ENCODE measurements at places on chromosomes 5 and 9.

GRCh38 chr5:132666310-132667123 is 7.3 kb upstream of the IL4 start:
- no peak for DNase-seq

- no peak for DNase-seq
Observed at GRCh38 chr5:138910546-138911185, 35.5 kb upstream of the LRRTM2 start.

GRCh38 chr5:76180814-76181805 is 97.9 kb downstream of the SV2C start:
- no peak for DNase-seq

- no peak for DNase-seq
Observed at GRCh38 chr5:77945874-77946273, 169.7 kb upstream of the TBCA start.

GRCh38 chr5:175478384-175479124 is at the start of gene SFXN1:
SFXN1 (plus strand) TSS chr5:175478560; CDS start chr5:175492104, 13,544 bp downstream.
- peak; percentile 89 for DNase-seq

DNA sequence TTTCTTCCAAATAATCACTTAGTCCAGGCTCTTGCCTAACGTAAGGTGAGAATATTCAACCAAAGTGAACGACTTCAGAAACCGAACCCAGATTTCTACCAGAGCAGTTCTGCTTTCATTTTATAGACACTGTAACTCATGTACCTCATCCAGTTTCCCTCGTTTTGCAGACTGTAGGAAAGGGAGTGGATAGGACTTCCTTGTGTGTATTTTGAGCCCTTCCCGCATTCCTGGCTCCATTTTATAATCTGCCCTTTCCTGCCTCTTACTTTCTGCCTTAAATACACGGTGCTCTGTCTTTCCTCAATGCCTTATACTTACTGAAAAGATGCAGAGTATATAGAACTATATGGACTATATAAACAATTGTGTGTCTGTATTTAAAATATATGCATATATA is 20.8 kb downstream of the MINAR2 start:
- no peak for DNase-seq

DNA sequence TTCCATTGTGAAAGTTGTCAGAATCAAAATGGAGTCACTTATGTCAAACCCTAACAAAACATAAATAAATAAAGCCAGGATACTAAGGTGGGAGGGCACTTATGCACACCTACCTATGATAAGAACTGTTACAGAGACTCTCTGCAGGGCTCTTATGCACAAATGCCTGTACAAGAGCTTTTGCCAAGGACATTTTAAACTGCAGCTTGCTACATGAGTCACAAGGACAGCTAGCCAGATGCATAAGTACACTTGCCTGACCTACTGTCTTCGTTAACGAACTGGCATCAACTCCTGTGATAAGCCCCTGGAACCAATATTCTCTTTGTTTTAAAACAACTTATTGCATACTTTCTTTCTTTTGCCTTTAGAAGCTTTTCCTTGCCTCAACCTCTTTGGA is 152.9 kb upstream of the SPEF2 start:
- no peak for DNase-seq

DNA sequence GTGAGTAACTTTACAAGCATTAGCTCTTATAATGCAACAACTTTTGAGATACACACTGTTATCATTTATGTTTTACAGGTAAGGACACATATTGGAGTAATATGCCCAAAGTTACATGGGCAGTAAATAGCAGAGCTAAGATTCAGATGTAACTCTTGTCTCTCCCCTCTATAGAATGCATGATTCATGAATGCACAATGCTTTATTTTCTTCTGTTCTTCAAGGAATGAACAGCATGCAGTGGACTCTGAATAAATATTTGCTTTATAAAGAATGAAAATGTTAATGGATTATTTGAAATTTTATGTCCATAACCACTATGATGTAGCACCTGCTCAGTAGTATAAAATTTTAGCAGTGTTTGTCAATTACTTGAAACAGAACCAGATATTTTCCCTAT is 629.5 kb downstream of the KCTD16 start:
- no peak for DNase-seq

DNA sequence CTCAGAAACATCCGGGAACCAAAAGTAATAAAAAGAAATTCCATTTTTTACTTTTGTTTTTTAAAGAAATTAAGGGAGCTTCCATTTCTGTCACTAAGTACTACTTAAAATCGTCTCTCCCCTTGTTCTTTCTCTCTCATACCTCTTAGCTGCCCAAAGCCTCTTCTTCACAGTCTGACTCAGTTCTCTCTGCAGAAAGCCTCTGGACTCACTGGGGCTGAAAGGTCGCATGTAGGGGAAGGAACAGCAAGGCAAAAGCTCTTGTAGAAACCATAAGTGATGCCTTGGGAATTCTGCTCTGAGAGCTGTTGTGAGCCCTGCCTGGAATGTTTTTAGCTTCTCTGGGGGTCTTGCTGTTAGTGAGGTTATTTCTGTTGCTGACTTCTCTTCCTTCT is 100.8 kb upstream of the RANBP3L start:
- DNase-seq, result no peak

GRCh38 chr5:149839761-149840160 is 104.8 kb downstream of the PDE6A start:
- no peak for DNase-seq

- no peak for DNase-seq
Observed at GRCh38 chr5:135998889-135999288, 29.9 kb upstream of the TGFBI start.

DNA sequence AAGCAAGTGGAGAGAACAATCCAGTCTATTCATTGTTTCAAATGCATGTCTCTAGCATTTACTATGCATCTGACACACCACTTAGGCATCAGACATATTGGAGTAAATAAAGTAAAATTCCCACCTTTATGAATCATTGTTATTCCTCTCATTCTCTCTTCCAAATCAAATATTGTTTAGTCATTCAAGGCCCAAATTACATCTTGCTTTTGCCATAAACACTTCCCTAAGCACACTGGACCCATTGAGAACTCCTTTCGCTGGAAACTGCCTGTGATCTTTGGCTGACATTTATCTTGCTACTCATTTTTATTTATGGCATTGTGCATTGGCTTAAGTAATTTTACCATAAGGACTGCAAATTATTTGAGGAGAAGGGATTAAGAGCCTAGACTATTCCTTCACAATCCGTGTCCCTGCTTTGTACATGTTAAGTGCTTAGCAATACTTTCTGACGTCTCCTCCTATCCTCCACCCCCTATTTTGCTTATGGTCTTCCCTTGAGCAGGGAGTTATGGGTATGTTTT is 7.4 kb downstream of the C5orf46 start:
- no peak for DNase-seq

- no peak for DNase-seq
Observed at GRCh38 chr5:93883459-93883858, 142.1 kb upstream of the POU5F2 start.

- DNase-seq, result no peak
Observed at GRCh38 chr5:128462330-128462729, 75.7 kb downstream of the FBN2 start.

DNA sequence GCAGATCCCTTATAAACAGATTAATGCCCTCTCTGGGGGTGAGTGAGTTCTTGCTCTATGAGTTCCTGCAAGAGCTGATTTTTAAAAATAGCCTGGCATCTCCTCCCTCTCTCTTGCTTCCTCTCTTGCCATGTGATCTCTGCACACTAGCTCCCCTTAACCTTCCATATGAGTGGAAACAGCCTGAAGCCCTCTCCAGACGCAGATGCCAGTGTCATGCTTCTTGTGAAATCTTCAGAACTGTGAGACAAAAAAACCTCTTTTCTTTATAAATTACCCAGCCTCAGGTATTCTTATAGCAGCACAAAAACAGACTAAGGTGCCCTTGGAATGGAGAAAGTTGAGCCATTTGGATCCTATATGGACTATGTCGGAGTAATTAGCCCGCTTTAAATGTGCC is 559.7 kb upstream of the CYLC2 start:
- DNase-seq, result no peak

DNA sequence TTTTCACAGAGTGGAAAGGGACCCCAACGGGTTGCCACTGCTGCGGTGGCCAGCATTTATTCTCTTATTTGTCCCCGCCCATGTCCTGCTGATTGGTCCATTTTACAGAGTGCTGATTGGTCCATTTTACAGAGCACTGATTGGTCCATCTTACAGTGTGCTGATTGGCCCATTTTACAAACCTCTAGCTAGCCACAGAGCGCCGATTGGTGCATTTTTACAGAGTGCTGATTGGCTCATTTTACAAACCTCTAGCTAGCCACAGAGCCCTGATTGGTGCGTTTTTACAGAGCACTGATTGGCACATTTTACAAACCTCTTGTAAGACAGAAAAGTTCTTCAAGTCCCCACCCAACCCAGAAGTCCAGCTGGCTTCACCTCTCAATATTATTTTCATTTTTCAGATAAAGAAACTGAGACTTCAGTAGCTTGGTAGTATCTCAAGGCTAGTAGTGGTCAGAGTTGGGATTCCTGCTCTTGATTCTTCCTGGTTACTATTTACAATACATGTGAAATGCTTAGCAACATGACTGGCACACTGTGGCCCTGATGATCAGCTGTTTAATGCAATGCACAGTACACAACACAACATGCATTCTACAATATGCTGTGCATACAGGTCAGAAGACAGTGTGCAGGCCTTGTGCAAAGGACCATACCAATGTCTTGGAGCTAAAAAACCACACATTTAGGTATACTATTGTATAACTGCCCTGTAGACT is 63.6 kb upstream of the BOD1 start:
- DNase-seq, result no peak

DNA sequence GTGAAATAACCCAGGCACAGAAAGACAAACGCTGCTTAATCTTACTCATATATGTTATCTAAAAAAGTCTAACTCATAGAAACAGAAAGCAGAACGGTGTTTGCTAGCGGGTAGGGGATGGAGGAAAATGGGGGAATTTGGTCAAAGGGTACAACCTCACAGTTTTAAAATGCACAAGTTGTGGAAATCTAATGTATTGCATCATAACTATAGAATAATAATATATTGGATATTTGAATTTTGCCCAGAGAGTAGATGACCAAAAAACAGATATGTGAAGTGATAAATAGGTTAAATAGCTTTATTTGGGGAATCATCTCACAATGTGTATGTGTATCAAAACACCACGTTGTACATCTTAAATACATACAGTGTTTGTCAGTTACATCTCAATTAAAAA is 22.3 kb upstream of the OSMR start:
- no peak for DNase-seq

- DNase-seq, result no peak
Observed at GRCh38 chr5:181189962-181190710, 14.9 kb downstream of the TRIM7 start.

DNA sequence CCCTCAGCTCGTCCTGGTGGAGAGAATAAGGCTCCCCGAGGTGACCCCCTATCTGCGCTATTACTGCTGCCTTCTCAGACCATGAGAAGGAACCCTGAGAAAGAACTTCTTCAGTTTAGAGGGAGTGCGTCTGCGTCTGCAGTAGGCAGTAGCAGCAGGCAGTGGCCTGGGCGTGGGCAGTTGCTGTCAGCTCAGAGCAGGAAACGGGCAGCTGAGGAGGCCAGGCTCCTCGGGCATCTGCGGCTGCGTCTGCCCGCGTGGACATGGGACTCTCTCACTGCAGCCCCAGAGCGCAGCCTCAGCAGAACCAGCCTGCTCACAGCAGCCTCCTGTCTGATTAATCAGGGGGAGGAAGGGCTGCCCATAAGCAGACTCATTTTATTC is 49.8 kb upstream of the FCN1 start:
- no peak for DNase-seq

GRCh38 chr9:72977670-72978069 is 24.8 kb upstream of the ALDH1A1 start:
- no peak for DNase-seq

GRCh38 chr5:127957183-127957582 is 126.4 kb upstream of the SLC12A2 start:
- no peak for DNase-seq

- DNase-seq, result no peak
Observed at GRCh38 chr9:90478821-90479220, 163.8 kb downstream of the DIRAS2 start.

DNA sequence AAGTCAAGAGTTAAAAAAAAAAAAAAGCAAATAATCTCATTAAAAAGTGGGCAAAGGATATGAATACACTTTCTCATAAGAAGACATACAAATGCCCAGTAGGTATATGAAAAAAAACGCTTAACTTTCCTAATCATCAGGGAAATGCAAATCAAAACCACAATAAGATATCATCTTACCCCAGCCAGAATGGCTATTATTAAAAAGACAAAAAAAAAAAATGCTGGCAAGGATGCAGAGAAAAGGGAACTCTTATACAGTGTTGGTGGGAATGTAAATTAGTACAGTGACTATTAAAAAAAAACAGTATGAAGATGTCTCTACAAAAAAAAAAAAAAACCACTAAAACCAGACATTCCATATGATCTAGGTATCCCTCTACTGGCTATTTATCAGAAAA is 79.4 kb downstream of the LPAR1 start:
- no peak for DNase-seq

DNA sequence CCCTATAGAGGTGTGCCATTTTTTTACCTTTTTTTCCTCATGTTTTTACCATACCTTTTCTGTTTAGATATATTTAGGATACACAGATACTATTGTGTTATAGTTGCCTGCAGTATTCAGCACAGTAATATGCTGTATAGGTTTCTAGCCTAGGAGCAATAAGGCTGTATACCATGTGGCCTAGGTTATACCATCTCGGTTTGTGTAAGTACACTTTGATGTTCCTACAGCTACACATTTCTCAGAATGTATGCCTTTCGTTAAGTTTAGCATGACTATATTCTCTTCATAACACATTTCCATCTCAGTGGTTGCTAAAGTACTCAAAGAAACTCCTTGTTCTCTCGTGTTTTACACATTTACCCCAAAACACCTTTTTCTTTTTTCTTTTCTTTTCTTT is 23.0 kb downstream of the UBE2D2 start:
- DNase-seq, result no peak

GRCh38 chr5:135272311-135272805 is 126.7 kb downstream of the MACROH2A1 start:
- DNase-seq, result no peak

- DNase-seq, result no peak
Observed at GRCh38 chr5:176550275-176550831, 1.2 kb downstream of the CDHR2 start.

GRCh38 chr9:72476617-72477437 is 44.6 kb upstream of the TMC1 start:
- DNase-seq, result no peak

GRCh38 chr5:96187309-96188027 is 225.8 kb upstream of the ELL2 start:
- no peak for DNase-seq

DNA sequence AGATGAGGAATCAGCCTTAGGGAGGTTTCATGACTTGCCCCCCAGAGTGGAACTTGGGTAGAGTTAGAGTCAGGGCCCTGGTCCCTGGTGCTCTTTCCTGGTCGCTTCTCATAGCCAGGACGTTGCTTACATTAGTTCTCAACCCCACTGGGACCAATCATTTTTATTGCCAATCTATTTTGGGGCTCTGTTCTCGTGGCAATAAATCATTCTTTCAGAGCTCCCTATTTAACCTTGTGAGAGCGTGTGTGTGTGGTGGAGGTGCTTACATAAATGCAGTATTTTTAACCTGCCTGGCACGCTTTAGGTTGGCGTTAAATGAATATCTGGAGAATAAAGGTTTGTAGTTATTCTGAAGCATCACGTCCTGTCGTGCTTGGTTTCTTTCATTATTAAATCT is 4.1 kb downstream of the TRIO start:
- DNase-seq, result peak; percentile 16

Data from NCI-H774 (cell line).